ENCODE measurements at places on chromosomes 3 and 15.

DNA sequence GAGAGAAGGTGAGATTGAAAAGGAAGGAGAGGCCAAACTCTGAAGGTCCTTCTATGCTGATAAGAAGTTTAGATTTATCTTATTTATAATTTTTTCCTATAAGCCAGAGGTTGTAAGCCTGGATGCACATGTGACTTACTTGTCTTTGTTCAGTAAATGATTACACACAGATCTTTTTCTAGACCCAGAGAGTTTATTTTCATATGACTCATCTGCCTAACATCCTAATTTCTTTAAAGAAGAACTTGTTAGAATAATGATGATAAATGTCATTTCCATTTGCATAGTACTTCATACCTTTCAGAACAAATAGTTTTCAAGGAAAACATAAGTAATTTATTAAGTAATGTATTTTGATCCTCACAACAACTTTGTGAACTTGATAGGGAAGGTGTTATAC lies 434.8 kb upstream of the DPH6 start:
- DNase-seq, result no peak

DNA sequence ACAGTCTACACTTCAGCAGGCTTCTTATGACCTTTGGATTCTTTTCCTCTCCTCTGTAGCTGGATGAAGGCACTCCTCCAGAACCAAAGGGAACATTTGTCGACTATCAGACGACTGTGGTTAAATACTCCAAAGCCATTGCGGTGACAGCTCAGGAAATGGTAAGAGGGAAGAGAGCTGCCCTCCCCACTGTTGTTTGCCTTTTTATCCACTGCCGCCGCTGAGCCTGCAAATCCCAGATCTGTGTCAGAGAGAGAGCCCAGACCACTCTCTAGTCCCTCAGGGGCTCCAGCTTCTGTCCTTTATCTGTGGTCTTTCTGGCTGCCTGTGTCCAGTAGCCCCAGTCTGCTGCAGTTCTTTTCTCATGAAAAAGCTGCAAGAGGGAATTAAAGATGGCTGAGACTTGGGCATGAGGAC lies 261.5 kb upstream of the TPM1 start:
- DNase-seq, result no peak

DNA sequence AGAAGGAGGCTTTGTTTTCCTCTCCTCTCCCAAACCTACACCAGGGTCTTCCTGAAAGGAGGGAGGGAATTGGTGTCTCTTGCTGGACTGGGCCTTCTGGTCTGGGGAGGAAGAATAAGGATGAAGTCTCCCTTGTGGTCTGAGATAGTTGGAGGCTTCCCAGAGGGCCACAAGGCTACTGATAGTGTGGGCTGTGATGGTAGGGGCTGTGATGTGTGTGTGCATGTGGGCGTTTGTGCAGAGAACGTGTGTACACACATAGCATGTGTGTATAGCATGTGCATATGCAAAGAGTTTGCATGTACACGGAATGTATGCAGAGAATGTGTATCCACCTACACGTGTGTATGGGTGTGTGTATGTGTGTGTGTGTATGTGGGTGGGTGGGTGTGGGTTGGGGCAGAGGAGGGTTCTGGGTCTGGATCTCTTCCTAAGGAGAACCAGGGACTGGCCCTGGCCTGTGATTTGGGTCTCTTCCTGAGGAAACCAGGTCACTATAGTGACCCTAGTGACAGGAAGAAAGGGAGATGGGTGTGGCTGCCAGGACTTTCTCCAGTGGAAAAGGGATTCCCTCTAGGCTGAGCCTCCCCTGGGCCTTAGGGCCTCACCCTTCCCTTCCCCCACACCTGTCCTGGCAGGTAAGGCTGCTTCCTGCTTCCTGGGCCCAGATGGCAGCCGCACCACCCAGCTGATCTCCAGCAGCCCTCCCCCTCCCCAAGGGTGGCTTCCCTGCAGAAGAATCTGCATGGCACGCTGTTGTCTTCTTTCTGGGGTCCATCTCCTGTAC lies 1.7 kb downstream of the FLNB start:
- DNase-seq, result no peak

GRCh38 chr3:30596152-30596551 lies 10.2 kb upstream of the TGFBR2 start:
- DNase-seq, result no peak

- DNase-seq, result no peak
Measured at GRCh38 chr3:31106912-31107311, 212.5 kb upstream of the GADL1 start.

GRCh38 chr3:118348169-118348557 lies 686.5 kb downstream of the IGSF11 start:
- DNase-seq, result no peak

DNA sequence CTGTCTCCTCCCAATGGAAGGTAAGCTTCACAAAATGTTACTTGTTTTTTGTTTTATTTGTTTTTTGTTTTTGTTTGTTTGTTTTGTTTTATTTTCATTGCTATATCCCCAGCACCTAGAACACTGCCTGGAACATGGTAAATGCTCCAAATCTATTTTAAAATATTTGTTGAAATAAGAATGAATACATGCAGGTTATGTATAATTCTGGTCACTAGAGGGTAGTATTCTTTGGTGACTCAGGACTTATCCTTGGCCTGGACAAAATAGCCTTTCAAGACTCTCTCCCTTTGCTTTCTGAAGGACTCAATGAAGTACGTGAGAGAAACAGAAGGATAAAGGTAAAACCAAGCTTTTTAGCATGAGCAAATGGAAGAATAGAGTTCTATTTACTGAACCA lies 46.9 kb upstream of the PPP2R3A start:
- DNase-seq, result no peak

GRCh38 chr15:32020156-32020555 lies 10.2 kb upstream of the CHRNA7 start:
- DNase-seq, result no peak

GRCh38 chr3:177935047-177935446 lies 601.2 kb upstream of the KCNMB2 start:
- no peak for DNase-seq

- DNase-seq, result no peak
Measured at GRCh38 chr15:66839506-66840112, 137.6 kb downstream of the SMAD6 start.

- no peak for DNase-seq
Measured at GRCh38 chr3:6679510-6679909, 181.4 kb upstream of the GRM7 start.

DNA sequence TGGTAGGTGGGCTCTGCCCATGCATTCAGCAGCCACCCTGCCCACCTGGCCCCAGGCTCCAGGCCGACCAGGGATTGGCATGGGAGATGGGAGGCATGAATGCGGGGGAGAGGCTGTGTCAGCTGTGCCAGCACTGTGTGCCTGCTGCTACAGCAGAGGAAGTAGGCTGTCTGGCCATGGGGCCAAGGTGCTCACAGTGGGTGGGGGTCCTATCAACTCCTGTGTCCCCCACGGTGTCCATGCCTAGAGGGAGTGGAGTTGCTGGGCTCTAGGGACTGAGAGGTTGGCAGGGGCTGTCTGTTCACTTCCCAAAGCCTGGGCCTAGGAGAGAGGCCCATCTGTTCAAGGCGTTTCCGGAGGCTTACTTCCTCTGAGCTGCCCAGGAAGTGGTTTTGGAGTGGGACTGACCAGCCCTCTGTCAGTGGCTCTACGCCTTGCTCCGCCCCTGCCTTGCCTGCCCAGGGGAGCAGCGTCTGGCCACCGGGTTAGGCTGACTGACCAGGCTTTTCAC lies 5.8 kb downstream of the PRKCD start:
- peak; percentile 56 for DNase-seq
